Activated CD8-positive, alpha-beta memory T cell treated with anti-CD3 and anti-CD28 coated beads, Interleukin-2, amount 10 ng/mL, durations not matched to agents 7 days and 5 days (primary cell): ENCODE measurements at places on chromosomes 3 and 15.

- DNase-seq: no peak
- no peak overlapping the region for H3K27ac ChIP-seq
- no peak overlapping the region for H3K4me3 ChIP-seq
- no peaks in the 10 kb centered on the region for H3K4me1 ChIP-seq
- H3K27me3 ChIP-seq: peaks cover 6% of the 10 kb centered on the region
Measured at GRCh38 chr15:35120173-35120572, 35.1 kb upstream of the NANOGP8 start.

GRCh38 chr15:25658560-25658959 lies 204.6 kb downstream of the ATP10A start:
- peaks cover 7% of the 10 kb centered on the region for H3K27me3 ChIP-seq
- H3K36me3 ChIP-seq: no peaks in the 10 kb centered on the region
- no peak overlapping the region for H3K4me3 ChIP-seq
- no peaks in the 10 kb centered on the region for H3K4me1 ChIP-seq
- DNase-seq: no peak
- no peak overlapping the region for H3K27ac ChIP-seq

GRCh38 chr15:83871808-83872559 lies 218.1 kb downstream of the ADAMTSL3 start:
- no peaks in the 10 kb centered on the region for H3K36me3 ChIP-seq
- no peak for DNase-seq
- H3K4me1 ChIP-seq: no peaks in the 10 kb centered on the region
- no peak overlapping the region for H3K27ac ChIP-seq
- H3K4me3 ChIP-seq: no peak overlapping the region

- H3K4me3 ChIP-seq: peak overlapping the region; percentile 1
- peaks cover 27% of the 10 kb centered on the region for H3K27me3 ChIP-seq
- no peak overlapping the region for H3K27ac ChIP-seq
- DNase-seq: no peak
- H3K36me3 ChIP-seq: peaks cover 2% of the 10 kb centered on the region
- peaks cover 10% of the 10 kb centered on the region for H3K4me1 ChIP-seq
Measured at GRCh38 chr15:28106294-28107110, 7.4 kb upstream of the OCA2 start.

DNA sequence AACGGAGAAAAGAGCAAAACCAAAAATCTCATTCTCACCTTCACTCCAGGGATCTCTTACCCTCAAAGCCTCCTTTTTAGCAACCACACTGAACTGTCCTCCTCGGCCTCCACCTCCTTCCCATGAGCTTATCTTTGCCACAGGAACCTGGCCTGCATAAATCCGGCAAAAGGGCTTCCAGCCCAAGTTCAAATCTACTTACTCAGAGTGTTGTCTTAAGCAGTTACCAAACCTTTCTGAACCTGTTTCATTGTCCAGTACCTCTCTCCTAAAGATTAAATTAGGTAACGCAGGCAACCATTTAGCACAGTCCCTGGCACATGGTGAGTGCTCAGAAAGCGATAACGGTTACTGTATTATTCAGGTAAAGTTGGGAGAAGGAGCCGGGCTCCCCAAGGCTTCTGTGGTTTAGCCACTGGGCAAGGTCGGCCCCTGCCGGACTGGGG lies 777 bp downstream of the CIB1 start:
- peak overlapping the region; percentile 89 for H3K4me3 ChIP-seq
- H3K27me3 ChIP-seq: no peaks in the 10 kb centered on the region
- peaks cover 35% of the 10 kb centered on the region for H3K36me3 ChIP-seq
- peaks cover 52% of the 10 kb centered on the region for H3K4me1 ChIP-seq
